ENCODE measurements at places on chromosomes 5 and 9.

GRCh38 chr5:142159354-142159753, 50.8 kb downstream of the NDFIP1 start:
- DNase-seq: no peak

- no peak for DNase-seq
Observed at GRCh38 chr5:60445921-60446320, 254.0 kb downstream of the DEPDC1B start.

DNA sequence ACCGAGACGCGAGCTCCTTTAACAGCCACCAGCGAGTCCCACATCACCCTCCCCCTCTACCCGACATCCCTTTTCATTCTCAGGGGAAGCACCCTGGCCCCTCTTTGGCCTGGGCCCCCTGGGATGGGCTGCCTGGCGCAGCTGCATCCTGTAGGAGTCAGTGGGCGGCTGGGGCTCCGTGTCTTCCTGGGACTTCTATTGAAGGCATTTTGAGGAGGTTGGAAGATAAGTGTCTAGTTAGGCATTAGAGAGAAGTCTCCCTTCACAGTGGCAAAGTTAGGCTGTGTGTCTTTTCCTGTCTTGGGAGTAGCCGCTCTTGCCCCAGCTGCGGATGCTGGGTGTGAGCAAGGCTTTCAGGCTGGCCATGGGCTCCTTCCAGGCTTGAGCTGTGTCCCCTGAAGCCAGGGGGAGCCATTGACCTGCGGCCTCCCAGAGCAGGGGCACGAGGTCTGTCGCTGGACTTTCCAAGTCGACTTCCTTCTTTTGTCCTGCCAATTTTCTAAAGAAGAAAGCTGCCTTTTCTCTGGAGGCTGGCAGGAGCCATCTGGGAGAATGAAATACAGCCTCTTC, 18.6 kb upstream of the NKD2 start:
- peak; percentile 46 for DNase-seq

DNA sequence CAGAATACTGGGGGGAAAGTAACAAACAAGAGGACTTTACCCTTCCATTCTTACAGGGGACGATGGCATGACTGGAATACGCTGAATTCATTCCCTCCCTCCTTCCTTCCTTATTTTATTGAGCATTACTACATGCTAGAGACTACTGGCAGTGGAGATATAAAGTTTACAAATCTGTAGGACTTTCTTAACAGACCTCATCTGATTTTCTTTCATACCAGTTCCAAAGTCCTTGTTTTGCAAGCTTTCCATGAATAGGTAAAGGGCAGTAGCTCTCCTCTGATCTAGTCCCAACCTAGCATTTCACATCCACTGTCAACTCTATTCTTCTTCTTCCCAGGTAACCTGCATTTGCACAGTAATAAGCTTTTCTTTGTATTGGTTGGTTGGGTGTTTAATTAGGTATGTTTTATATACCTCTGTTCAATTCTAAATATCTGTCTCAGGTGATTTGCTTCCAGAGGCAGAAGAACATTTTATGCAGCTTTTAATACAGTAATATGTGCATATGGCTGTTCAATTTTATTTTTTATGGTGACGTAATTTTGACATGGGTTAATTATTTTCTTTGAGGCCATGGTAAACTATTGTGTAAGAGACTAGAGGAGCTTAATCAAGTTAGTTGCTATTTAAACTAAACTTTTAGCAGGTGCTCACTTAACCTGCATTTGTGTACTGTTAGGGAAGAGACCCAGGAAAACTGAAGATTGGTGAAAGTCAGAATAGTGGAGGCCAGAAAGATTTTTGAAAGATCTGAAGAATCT, 150.9 kb downstream of the ARHGAP26 start:
- no peak for DNase-seq

- no peak for DNase-seq
Observed at GRCh38 chr5:53130266-53130665, 20.7 kb upstream of the MOCS2 start.

DNA sequence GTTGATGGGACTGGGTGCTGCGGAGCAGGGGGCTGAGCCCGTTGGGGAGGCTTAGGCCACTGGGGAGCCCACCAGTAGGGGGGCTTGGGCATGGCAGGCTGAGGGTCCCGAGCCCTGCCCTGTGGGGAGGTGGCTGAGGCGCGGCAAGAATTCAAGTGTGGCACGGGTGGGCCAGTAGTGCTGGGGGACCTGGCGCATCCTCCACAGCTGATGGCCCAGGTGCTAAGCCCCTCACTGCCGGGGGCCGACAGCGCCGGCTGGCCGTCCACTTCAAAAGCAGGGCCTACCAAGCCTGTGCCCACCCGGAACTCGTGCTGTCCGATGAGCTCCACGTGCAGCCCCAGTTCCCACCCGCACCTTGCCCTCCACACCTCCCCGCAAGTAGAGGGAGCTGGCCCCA, 917.5 kb downstream of the TAF11L14 start:
- DNase-seq: no peak

GRCh38 chr5:493119-493701, 31.0 kb downstream of the SLC9A3 start:
- no peak for DNase-seq

GRCh38 chr9:68805890-68806517, 101.0 kb downstream of the PIP5K1B start:
- no peak for DNase-seq

DNA sequence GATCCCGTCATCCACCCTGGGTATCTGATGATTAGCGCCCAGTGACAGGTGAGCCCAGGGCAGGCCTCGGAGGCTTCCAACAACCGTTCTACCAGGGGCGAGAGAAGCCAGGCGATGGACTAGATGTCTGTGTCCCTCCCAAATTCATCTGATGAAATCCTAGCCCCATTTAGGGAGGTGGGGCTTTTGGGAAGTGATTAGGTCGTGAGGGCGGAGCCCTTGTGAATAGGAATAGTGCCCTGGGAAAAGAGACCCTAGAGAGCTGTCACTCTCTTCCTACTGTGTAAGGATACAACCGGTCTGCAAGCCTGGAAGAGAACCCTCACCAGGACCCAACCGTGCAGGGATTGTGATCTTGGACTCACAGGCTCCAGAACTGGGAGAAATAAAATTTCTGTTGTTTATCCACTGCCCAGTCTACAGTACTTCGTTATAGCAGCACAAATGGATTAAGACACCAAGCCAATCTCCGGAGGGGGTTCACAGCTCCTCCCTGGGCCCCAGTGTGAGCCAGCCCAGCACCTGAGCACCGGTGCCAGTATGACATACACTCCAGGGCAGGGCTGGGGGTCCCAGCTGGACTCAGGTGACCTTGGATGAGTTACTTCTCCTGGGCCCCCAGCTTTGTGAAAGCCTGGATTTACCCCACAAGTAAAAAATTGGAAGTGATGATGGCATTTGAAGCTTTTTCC, 162.2 kb downstream of the DAB2IP start:
- DNase-seq: no peak

DNA sequence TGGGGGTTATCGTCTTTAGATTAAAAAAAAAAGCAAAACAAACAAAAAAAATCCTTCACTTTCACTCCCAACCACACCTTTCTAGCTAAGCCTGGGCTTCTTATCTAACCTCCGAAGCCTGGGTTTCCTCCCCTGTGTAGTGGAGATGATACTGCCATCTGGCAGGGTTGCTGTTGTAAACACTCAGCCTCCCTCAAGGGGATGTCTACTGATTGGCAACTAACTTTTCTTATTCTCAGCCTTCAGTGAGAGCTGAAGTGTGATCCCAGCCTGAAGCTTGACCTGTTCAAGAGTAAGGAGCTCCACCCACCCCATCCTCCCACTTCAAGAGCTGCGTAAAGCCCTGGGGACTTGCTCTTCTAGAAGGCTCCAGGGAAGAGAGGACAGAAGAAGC, 21.5 kb upstream of the WWC1 start:
- DNase-seq: no peak

DNA sequence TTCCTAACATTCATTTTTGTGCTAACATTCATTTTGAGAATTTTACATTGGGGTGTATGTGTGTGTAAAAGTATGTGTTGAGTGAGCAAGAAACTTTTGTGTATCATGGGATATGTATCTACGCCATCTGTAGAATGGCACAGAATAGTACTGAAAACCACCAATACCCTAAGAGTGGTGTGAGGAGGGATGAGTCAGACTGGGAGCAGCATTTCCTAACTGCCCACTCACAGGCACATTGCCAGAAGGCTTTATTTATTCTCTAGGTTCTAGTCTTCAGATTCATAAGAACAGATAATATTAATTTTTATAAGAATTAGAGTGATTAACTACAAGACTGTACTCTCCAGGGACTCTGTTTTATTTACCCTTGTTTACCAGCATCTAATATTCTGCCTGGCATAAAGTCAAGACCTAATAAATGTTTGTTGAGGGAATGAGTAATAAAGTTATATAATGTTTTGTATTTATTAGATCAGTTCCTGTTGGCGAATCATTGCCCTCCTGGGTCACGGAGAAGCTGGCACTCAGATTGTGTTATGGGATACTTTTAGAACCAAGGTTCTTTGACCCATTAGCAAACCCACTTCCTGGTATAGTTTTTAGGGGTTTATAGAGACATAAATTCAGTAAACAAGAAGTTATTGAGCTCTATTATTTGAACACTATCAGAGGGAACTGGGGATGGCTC, 159.1 kb upstream of the PPP2R2B start:
- no peak for DNase-seq

DNA sequence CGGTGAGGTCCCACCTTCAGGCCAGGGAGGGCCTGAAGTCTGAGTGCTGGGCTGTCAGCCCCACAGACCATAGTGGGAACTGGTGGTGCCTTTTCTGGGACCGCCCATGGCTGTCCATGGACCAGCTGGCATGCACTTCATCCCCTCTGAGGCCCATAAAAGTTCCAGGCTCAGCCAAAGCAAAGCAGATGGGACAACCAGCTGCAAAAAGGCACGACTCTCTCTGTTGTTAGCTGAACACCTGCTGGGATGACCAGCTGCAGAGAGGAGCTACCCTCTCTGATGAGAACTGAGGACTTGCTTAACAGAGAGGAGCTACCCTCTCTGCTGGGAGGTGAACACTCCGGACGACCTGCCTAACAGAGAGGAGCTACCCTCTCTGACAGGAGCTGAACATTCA, 844.3 kb upstream of the DMAC1 start:
- DNase-seq: no peak

GRCh38 chr5:133384903-133385302, 227.4 kb downstream of the FSTL4 start:
- no peak for DNase-seq

DNA sequence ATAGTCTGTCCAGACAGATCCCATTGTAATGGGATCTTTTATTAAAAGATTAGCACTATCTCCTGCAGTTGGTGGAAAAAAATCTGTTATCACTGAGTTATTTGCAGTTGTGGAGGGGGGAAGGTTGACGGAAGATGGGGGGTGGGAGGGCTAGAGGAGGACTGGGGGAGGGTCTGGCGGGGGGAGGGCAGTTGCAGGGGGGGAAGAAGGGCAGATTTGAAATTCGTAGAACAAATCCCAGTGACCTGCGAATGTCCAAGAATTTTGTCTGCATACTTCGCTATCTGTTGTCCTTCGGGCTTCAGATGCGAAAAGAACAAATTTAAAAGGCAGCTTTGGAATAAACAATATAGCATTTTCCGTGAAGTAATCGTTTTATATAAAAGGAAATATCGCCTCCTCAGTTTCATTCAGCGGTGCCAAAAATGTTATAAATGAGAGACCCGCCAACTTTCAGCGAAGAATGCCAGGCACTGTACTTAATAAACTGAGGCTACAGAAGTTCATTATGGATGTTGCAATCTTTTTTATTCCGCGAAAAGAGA, 1.3 kb upstream of the FST start:
- no peak for DNase-seq

GRCh38 chr5:157602505-157602904, 26.9 kb upstream of the ADAM19 start:
- no peak for DNase-seq

DNA sequence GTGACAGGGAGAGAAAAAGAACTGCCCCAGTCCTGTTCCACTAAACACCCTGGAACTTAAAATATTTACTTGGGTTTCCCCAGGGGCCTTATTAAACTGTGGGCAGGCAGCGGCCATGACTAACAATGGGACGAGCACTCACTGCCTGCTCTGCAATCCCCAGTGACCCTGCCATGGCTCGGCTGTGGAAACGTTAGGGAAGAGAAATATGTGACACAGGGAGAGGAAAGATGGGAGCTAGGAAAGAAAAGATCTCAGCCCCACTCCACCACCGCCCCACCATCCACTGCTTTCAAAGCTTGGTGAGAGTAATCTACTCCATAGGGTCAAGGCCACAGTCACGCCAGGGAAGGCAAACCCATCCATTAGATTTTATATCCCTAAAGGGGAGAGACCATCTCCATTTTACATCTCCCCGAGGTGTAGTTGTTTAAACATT, 117.6 kb downstream of the EFNA5 start:
- no peak for DNase-seq

DNA sequence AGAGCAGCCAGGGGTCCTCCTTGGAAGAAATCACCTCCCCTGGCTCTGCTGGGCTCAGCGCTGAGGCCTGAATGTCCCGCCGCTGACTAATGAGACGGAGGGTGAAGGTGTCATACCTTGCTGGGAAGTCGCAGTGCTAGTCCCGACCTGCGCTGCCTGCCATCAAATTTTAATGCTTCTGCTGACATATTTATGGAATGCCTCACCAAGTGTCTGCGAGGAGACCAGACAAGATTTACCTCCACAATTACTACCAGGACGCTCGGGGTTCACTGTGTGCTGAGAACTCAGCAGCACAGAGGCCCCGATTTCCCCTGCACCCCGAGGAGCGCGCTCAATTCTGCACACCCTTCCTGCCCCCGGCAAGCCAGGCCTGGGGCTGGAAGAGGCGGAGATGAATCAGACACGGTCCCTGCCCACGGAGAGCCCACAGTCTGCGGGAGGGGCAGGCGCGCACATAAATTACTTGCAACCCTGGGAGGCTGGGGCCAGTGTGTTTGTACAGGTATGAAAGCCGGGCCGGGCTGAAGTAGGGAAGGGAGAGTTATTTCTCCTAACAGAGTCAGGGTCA, 175.2 kb downstream of the PAX5 start:
- DNase-seq: no peak

DNA sequence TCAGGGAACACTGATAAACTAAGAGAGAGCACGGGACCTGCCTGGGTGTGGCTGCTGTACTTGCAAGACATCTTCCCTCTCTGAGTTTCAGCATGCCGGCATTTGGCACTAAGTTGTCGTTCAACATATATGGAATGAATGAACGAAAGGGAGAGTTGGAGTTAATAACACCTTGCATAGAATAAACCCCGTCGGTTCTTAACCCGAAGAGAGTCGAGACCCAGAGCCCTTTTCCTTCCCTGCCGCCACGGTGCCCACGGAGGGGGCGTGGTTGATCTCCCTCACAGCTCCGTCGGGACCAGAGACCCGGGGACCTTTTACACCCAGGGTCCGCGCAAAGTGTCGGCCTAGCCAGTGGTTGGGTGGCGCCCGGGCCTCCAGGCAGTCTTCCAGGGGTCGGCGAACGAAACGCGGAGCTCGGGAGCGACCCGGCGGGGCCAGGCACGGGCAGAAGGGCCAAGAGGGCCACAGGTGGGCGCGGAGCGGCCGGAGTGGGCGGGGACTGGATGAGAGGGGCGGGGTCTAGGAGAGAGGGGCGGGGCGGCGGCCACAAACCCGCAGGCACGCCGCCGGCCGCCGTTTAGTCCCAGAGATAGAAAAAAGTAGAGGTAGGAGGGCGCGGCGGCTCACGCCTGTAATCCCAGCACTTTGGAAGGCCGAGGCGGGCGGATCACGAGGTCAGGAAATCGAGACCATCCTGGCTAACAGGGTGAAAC, 735 bp upstream of the RPL26L1 start:
- DNase-seq: peak; percentile 46
